ENCODE measurements at places on chromosomes 2 and 18.

- no peak for DNase-seq
These were observed 127.4 kb downstream of the DPP4 start for GRCh38 chr2:161946489-161947107.

GRCh38 chr2:10028988-10029874 is 14.1 kb upstream of the KLF11 start:
- DNase-seq: peak; percentile 58

- DNase-seq: peak; percentile 20
These were observed 230.2 kb upstream of the TNP1 start for GRCh38 chr2:217090024-217090473.

- no peak for DNase-seq
These were observed 404.2 kb downstream of the STK39 start for GRCh38 chr2:167843217-167843616.

DNA sequence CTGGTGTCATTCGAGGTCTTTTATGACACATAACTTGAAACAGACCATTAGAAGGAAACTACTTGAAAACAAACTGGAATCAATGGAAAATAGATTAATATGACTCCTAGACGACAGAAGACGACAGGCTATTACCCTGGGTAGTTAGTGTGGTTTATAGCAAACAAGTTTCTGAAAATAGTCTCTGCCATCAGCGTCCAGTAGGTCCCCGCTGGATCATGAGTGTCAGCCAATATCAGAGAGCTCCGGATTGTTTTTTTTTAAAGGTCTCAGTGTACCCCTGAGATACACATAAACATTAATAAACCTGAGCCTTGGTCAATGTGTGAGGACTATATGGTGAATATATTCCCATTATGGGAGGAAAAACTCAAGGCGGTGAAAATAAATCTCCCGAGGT is 115.0 kb upstream of the THUMPD2 start:
- DNase-seq: no peak

GRCh38 chr2:128520791-128521190 is 202.1 kb upstream of the HS6ST1 start:
- DNase-seq: no peak

DNA sequence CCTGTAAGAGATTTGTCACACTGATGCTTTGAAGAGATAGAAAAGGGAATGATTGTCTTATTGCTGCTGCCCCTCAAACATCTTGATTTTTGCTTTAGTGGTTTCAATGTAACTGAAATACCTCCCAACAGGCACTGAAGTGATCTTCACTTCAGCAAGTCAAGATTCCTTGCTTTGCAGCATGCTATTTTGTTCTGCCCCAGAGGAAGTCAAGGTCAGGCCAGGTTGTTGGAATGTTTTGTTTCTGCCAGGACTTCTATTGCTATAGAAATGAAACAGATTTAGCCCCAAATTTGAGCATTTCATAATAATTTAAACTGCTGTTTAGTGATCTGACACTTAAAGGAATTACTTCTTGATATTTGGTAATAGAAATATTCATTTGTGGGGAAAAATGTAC is 277.6 kb downstream of the ZNF804A start:
- DNase-seq: no peak

- DNase-seq: no peak
These were observed 47.4 kb upstream of the POLE4 start for GRCh38 chr2:74911061-74911460.

- no peak for DNase-seq
These were observed 46.8 kb downstream of the COMMD1 start for GRCh38 chr2:61952288-61952687.

DNA sequence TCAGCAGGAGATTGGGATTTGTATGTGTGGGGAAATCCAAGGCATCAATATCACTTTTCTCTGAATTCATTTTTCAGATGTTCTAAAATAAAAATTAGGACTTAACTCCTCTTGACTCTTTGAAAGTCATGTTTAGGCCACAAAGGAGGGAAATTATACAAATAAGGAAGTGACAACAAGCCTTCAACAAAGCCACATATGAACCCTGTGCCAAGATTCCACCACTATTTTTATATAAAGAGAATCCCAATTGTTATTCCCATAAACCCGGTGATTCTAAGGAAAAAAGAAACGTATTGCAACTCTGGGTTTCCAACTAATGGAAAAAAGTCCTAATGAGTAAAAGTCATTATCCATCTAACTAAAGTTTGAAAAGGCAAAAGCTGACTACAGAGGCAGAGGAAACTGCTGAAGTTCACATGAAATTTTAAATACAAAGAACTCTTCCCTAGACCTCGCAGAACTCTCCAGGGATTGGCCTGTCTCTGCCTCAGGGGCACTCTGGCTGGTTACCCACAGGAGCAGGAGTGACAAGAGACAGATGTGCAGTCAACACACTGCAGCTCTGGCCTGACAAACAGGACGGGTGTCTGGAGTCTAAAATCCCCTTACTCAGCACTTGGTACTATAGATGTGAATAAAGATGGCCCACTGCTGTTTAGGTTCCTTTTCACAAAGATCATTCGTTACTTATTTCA is 11.5 kb downstream of the NPC1 start:
- DNase-seq: no peak

GRCh38 chr18:63980896-63981460 is 11.1 kb downstream of the SERPINB8 start:
- no peak for DNase-seq

- DNase-seq: no peak
These were observed 52.7 kb downstream of the FHOD3 start for GRCh38 chr18:36350251-36350651.

DNA sequence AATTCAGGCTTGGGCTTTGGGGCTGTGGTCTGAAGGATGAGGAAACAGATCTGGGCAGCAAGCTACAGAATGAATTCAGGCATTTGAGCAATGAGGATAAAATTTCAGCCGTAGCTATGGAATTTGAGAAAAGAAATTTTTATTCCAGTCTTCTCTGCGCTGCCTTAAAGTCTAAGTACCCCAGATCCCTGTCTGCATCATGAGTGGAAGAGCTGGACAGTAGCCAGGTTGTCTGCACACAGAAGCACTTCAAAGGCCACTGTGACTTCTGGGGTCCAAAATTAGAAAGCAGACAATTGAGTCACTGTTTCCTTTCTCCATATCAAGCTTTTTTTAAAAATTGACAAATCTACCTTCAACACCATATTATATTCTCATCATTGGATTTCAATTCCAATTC is 787.6 kb upstream of the GCFC2 start:
- no peak for DNase-seq

DNA sequence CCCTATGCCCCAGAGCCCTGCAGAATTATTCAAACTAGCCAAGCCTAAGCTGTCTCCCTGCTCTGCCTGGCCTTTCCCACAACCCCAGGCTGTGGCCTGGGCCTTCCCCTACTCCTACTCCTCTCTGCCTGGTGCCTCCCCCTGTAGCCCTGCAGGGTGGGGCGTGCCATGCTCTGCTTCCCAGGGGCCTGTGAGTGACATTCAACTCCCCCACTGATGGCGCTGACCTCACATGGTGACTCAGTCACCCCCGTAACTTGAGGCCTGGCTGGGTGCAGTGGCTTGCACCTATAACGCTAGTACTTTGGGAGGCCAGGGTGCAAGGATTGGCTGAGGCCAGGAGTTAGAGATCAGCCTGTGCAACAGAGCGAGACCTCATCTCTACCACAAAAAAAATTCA is 60.6 kb downstream of the KIF1A start:
- DNase-seq: no peak

DNA sequence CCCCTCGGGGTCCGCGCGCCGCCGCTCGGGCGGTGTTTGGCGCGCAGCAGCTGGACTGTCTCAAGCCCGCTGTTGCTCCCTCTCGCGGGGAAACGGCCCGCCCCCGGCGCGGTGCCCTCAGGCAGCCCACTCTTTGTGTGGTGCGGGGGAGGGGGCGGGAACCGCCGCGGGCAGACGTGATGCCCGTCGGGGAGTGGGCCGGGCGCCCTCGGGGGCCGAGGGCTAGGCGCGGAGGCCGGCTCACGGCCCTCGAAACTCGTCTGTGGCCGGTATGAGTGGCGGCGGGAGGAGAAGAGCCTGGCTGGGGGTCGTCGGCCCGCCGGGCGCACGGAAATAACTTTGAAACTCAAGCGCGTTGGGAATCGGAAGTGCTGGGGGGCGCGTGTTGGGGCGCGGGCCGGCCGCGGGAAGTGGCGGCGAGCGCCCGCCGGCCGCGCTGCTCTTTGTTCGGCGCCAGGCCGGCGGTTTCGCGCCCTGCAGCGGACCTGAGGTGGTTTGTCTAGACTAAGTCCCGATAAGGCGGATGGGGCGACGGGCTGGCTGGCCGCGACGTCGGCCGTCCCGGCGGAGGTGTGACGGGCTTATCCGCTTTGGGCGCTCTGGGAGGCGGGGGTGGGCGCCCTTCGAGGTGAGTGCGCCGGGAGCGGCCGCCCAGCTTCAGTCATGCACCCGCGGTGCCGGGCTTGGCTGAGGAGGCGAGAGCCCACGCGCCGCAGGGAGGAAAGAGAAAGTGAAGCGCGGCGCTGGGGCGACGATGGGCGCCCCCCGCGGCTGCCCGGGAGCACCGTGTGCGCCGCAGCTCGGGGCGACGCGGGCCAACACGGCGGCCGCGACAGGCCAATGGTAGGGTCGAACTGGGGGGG is 679 bp downstream of the PTMA start:
- peak; percentile 63 for DNase-seq

GRCh38 chr2:2263196-2263829 is 67.8 kb downstream of the MYT1L start:
- DNase-seq: no peak

GRCh38 chr18:48831113-48831759 is 119.5 kb downstream of the SMAD7 start:
- no peak for DNase-seq

GRCh38 chr18:2111456-2111855 is 459.8 kb downstream of the METTL4 start:
- no peak for DNase-seq
